Hematopoietic multipotent progenitor cell treated with erythropoietin and hydrocortisone succinate and interleukin-3 and kit ligand, for 4 days (in vitro differentiated cells): ENCODE measurements at places on chromosomes 2 and 18.

DNA sequence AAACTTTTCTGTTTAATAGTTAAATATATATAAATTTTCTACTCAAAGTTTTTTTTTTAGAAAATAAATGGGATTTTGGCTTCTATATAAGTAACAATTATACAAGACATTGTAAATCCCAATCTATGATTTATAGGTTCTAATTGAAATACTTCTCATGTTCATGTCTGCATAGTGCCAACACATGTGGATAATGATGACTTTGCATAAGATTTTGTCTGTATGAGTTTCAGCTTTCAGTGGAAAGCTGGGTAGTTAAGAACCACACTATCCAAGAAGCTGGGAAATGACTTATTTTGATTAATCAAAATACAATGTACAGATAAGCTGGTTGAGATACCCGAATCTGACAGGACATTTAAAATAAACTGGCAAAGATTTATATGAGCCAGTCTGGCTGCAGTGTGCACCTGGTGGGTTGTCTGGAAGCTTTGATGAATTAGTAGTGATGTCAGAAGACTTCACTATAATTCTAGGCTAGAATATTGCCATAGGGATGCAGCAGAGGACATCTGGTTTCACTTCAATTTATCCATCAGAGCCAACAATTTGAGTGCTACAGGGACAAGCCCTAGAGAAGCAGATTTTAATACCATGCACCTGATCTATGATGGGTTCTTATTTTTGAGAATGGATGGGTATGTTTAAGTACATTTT, 45.4 kb downstream of the EML6 start:
- no peak for DNase-seq

- peak; percentile 78 for DNase-seq
These were observed 197.7 kb upstream of the STON1 start for GRCh38 chr2:48332286-48332685.

DNA sequence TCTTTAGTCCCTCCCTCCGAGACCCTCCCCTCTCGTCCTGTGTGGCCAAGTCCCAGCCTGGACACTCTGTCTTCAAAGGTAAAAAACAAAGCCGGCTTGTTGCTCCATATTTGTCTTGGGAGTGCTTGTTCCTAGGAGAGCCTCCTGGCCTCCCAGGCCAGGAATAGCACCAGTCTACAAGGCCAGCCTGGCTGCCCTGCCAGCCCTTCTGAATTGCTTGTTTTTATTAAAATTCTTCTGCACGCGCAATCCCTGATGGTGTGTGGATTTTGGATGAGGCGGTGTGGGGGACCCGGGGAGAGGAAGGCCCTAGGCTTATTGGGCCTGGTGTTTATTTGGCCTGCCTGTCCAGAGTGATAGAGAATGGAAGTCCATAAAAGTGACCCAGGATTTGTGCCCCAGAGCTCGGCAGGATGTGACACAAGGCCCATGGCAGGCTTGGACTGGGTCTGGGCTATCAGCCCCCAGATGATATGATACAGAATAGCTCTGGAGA, 297.3 kb downstream of the CYP26B1 start:
- DNase-seq = no peak

- DNase-seq = no peak
These were observed 54.9 kb upstream of the LCLAT1 start for GRCh38 chr2:30392097-30392496.

DNA sequence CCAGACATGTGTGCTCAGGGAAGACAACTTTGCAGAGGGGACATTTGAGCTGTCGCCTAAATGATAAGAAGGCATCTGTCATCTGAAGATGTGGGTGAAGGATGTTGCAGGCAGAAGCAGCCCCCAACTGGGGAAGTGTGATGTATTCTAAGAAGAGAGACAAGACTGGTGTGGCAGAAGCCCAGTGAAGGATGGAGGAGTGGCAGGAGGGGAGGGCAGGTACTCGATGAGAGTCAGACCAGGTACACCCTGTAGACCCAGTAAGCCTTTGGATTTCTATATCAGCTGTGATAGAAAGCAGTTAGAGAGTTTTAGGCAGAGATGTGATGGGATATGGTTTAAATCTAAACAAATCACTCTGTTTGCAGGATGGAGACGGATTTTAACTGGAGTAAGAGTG, 19.2 kb downstream of the SLC14A2 start:
- no peak for DNase-seq

- DNase-seq = no peak
These were observed 187.9 kb downstream of the VAPA start for GRCh38 chr18:10101729-10102128.

DNA sequence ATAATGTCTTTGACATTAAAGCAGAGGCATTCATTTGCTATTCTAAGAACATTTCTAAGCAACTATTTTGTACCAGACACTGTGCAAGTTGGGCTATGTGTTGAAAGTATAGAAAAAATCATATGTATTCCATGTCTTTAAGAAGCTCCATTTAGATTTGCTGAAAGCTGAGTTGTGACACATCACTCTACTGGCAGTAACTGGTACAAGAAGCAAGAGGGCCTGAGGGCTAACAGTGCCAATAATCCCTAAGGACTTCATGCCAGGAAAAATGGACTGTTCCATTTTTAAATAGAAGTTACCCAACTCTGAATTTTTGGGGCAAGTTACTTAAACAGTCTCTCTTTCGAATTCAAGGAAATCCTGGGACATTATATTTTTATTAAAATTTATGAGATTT, 178.7 kb downstream of the SRBD1 start:
- DNase-seq = no peak

GRCh38 chr2:241507430-241508239, 749 bp downstream of the STK25 start:
- peak; percentile 75 for DNase-seq

GRCh38 chr2:16282511-16282910, 342.2 kb downstream of the MYCN start:
- no peak for DNase-seq

GRCh38 chr2:182404975-182405561, 21.8 kb downstream of the PDE1A start:
- DNase-seq = no peak

GRCh38 chr2:143321994-143322393, 192.8 kb downstream of the ARHGAP15 start:
- peak; percentile 90 for DNase-seq

DNA sequence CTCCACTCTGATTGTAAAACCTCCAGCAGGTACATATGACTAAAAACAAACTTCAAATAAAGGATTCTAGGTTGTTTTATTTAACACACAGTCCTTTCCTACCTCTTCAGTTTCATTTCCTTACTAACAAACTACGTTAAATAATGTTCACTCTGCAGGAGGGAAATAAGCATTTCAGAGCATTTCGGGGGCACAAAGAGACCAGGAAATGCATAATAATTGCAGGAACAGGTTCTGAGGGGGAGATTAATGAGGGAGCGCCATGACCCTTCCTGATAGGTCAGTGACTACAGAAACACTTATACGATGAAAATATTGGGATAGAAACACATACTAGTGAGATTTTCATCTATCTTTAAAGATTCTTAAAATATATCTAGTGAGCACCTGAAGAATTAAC, 416.6 kb downstream of the NRXN1 start:
- no peak for DNase-seq

DNA sequence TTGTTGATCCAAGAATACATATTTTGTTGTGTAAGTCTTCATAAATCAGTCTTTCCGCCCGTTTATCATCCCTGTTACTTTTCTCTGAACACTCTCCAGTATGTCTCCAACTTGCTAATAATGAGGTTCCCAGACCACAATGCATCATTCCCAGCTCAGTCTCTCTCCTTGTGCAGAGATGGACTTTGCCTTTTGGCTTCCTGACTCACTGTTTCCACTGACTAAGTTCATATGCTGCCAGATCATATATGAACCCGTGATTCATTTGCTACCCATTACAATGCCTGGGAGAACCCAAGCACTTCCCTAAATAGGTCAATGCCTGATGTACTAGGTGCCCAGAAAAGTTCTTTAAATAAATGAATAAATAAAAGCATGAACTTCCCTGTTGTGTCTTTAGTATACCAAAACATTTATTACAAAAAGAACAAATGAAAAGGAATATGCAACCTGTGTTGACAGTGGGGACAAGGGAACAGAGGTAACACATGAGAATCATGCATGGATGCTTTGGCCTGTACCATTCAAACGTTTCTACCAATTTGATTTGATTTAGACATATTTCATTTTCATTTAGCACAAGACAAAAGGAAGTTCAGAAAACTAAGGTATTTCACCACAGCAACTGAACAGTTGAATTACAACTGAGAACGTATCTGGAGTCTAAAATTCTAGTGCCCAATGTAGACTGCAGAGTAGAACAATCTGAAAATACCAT, 215.4 kb upstream of the HNRNPA3 start:
- DNase-seq = peak; percentile 40

GRCh38 chr2:199220920-199221319, 236.8 kb downstream of the SATB2 start:
- no peak for DNase-seq

- peak; percentile 32 for DNase-seq
These were observed 23.8 kb downstream of the SOWAHC start for GRCh38 chr2:109637749-109638570.

DNA sequence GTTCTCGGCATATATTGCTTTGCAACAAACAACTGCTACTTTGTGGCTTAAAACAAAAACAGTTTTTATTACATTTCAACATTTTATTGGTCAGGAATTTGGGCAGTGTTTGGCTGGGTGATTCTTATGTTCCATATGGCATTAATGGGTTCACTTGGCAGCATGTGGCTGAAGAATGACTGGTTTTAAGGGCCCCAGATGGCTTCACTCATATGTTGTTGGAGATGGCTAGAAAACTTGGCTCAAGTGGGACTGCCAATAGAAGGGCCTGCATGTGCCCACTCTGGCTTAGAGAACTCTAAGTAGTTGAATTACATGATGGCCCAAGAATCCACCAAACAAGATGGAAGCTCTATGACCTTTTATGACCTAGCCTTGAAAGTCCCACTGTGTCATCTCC, 86.1 kb downstream of the FASTKD2 start:
- DNase-seq = no peak

DNA sequence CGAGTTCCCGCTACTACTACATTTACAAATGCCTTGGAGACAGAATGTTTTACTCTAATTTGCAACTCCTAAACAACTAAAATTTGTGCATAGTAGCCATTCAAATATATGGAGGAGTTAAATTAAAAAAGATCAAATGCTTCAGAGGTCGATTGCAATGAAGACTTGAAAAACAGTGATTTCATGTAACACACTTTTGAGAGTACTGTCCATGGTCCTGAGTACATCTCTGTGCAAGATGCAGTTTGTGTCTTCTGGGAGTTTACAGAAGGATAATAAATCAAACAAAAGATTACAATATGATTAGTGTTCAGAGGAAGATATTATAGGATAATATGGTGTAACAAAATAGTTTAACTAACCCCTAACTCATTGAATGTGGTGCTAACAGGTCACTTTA, 894.7 kb downstream of the TMEM182 start:
- DNase-seq = peak; percentile 16

DNA sequence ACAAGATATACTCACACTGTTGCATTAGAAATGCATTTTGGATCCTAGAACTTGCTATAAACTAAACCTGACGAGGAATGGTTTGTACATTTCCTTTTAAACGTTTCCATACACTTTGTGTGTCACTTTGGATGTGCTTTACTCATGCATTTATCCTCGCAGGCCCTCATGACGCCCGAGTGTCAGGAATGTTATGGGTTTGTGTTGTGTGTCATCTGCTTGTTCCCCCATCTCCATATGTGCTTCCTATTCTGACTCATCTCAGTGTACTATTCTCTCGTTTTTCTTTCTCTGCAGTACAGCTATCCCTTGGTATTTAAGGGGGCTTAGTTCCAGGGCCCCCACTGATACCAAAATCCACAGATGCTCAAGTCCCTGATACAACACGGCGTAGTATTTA, 121.5 kb upstream of the RASGRP3 start:
- no peak for DNase-seq

- DNase-seq = peak; percentile 16
These were observed 58.6 kb upstream of the VRK2 start for GRCh38 chr2:57987835-57988573.

DNA sequence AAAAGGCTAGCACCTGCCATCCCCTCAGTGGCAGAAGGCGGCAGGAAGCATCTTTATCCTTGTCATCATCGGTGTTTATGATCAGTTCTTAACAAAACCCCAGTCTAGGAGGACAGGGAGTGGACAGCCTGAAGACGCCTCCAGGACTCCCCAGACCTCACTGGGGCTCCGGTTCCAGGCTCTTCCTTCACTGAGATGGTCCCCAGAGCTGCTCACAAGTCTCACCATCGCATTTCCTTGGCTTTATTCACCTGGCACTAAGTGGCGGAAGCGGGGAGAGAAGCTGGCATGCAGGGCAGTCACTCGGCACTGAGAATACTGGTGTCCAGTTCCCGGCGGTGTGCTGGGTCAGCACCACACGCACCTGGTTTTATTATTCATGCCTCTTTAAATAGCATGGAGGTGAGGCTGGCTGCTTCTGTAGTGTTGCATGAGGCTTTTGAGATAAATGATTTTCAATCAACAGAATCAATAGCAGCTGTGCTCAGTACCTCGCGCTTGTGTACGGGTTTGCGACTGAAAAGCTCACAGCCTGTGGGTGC, 68.7 kb downstream of the CABLES1 start:
- DNase-seq = no peak

DNA sequence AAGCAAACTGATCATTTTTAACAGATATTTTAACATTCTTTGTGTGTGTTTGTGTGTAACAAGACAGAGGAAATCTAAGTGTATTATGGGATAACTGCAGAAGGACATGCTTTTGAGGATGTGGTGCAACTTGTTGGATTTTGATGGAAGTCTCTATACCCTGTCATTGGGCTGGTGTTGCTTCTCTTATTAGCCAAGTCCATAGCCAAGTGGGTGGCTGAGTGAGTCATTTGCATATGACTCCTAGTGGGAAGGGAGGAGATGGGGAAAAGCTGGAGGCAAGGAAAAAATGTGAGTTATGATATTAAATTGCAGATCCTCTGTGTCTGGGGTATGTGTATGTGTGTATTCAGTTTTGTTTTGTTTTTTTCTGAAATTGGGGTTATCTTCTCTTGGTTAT, 879.9 kb downstream of the DCC start:
- no peak for DNase-seq

DNA sequence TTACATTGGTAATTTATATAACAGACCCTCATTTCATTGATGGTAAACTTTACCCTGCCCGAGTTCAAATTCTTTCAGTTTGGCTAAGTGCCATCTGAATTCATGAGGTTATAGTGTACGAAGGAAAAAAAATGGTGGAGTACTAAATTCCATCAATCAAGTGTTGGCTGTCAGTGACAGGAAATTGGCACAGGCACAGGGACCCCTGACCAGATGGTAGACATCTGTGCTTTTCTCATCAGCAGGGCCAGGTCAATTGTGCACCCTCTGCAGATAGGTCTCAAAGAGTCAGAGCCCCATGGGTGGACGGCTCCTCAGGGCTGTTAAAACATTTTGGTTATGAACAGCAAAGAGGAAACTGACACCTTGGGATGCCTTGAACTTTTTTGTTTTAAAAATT, 439.2 kb downstream of the SETBP1 start:
- DNase-seq = no peak

DNA sequence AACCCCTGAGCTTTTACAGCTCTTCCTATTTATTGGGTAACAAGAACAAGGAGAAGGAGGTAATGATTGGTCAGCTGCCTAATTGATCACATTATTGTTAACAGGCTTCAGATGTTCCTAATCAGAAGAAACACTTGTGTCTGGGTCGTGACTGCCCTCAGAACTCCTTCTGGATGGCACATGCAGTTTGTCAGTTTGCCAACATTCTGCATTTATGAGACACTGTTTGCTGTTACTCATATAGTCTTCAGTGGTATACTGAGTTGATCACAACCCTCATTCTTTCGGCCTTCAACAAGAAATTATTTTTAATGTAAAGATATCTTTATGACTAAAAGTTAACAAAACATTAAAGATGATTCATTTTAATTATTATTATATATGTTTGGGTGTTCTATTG, 95.7 kb upstream of the DOCK10 start:
- DNase-seq = no peak

- DNase-seq = no peak
These were observed 258.0 kb downstream of the HDAC4 start for GRCh38 chr2:239142806-239143205.
